ENCODE measurements at places on chromosomes 5 and 9. TPM values are rescaled to one million over a fixed set of nuclear protein-coding genes. Genes with fewer than 3 reads are reported as not detected.

NOXA1 gene
- total RNA-seq: 8.9 TPM

SLC22A4 gene
- 17.5 TPM for total RNA-seq

AHRR gene
- 3.2 TPM for total RNA-seq

CD180 gene
- not detected for total RNA-seq

LRRC26 gene
- not detected for total RNA-seq

PCDHA3 gene
- total RNA-seq: not detected

PCDHGA7 gene
- total RNA-seq: 0.86 TPM

FBN2 gene
- total RNA-seq: 236 TPM

ZBED3 gene
- 14.8 TPM for total RNA-seq

DOK3 gene
- total RNA-seq: 6.0 TPM

BTNL9 gene
- total RNA-seq: not detected

DNAJC25 gene
- total RNA-seq: 10.9 TPM

RANBP3L gene
- not detected for total RNA-seq

Data from MCF 10A (cell line).